ENCODE measurements at places on chromosomes 11 and 22. TPM values are rescaled to one million over a fixed set of nuclear protein-coding genes. Genes with fewer than 3 reads are reported as not detected.
A peak's percentile ranks its signal among the peaks of the same experiment; 100 is the strongest.

ROBO4 gene
- 48.3 TPM for total RNA-seq

GDPD4 gene
- not detected for total RNA-seq

SCN2B gene
- 12.6 TPM for total RNA-seq

CCDC87 gene
- 0.19 TPM for total RNA-seq

DNA sequence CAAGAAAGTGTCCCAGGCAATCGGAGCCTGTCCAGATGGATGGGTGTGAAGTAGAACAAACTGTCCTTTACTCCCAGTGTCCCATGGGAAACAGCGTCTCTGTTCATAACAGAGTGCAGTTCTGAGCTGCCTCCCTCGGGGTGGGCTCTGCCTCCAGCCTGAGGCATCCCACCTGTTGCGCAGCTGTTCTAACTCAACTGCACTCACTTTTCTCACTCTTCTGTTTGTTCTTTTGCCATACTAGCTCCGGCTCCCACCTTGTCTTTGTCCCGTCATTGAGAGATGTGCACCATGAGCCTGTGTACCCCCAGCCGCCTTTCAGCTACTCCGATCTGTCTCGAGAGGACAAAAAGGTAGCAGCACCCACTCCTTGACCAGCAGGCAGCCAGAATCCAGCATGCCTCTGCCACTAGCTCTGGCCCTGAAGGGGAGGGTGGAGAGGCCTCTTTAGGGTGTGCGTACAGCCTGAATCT, 20.7 kb upstream of the CDC42EP2 start:
- DNase-seq = no peak

CLDN5 gene
- 36.6 TPM for total RNA-seq

GRCh38 chr11:88293931-88294330, 43.6 kb downstream of the CTSC start:
- DNase-seq = no peak

GRCh38 chr22:21450858-21451353, 16.3 kb upstream of the TMEM191C start:
- peak; percentile 7 for DNase-seq

OR5P2 gene
- not detected for total RNA-seq

DNA sequence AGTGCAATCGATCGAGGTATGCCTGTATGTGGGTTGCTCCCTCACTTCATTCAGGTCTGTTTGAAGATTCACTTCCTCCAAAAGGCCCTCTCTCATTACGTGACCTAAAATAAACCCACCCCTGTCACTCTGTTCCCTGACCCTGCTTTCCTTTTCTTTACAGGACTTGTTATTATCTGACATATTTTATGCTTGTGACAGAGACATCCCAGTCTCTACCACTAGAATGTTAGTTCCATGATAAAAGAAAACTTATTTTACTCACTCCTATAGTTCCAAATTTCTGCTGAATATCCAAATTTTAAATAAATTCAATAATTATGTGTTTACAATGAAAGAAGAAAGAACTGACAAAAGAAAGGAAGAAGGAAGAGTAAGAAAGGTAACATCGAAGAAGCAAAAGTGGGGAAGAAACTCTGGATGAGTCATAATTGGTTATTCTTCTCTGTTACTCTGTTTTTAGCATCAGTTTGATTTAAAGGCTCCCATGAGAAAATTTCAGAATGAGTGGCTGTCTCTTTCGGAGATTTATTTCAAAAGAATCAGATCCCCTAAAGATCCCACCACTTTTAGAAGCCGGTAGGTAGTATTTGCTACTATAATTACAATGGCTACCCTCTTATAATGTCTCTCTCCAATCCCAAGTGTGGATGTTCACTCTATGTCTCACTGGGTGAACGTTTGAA, 33.5 kb downstream of the ENTHD1 start:
- DNase-seq = no peak
